ENCODE measurements at places on chromosomes 3 and 15.

- DNase-seq: no peak
These were observed 189.3 kb downstream of the PLCH1 start for GRCh38 chr3:155555479-155556060.

- peak; percentile 62 for DNase-seq
These were observed 37.5 kb upstream of the STIMATE start for GRCh38 chr3:52934630-52935530.

GRCh38 chr3:60276615-60277014 is 974.6 kb downstream of the FHIT start:
- no peak for DNase-seq

DNA sequence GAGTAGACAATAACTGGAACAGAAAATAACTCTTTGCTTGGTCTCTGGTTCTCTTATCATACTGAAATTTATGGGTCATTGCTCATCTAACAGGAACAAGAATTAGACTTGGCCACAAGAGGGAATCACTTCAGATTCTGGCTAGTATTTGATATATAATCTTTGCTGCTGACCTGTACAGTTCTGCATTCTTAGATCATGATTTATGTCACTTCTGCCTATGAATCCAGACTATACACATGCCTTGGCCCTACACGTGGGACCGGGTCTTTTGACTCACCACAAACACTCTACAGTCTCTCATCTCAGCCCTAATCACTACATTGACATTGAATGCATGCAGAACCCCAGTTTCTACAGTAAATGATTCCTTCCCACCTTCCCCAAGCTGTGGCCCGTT is 162.5 kb upstream of the SOX2 start:
- DNase-seq: no peak

DNA sequence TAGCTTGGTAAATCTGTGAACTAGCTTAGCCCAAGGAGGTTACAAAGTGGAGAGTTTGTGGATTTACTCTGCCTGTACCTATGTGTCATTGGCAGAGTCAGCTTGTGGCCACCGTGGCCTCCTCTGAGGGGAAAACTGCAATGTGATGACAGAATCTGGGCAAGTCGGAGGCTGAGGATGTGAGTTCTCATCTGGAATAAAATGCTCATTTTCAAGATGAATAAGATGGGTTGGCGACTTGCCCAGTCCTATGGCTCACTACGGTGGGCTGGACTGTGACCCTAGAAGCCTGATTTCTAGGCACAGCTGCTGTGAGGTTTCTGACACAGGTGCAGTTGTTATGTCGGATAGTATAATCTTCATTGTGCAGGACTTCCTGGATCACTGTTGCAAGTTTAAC is 83.7 kb downstream of the ETV5 start:
- DNase-seq: peak; percentile 64

- peak; percentile 88 for DNase-seq
These were observed 263.9 kb upstream of the TGFBR2 start for GRCh38 chr3:30342318-30343060.

- DNase-seq: peak; percentile 27
These were observed 401.3 kb upstream of the CFAP20DC start for GRCh38 chr3:59450946-59451763.

DNA sequence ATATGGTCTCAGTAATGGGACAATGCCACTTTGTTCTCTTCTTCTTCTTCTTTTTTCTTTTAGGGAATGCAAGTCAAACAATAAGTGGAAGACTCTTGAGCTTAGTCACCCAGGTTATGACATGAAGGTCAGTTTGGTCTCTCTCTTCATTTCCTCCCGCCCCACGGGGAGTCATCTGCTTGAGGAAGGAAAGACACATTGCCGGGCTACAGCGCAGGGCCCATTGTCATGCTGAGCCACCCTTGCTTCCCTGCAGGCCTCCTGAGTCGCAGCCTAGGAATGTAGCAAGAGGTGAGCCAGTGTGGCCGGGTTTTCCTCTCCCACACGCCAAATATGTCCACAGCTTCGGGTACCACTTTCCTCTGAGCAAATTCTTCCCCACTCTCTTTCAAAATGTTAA is 47.6 kb downstream of the RAP2B start:
- peak; percentile 71 for DNase-seq

DNA sequence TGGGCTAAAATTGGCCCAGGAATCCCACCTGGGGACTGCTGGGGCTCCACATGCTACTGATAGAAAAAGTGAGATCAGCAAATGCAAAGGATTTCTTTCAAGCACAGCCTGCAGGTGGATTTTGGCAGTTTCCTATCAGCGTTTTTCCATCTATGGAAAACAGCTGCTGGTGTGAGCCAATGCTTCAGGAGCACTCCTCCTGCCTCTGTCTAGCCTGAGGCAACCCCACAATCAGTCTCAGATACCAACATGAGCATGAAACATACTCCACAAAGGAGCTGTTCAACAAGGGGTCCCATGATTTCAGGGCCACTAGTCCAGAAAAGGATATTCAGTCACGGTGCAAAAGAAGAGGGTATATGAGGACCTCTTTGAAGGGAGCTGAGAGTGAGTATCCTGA is 311.5 kb upstream of the THBS1 start:
- no peak for DNase-seq

GRCh38 chr3:133153382-133153781 is 115.2 kb downstream of the TMEM108 start:
- DNase-seq: no peak

GRCh38 chr3:170049146-170050000 is 11.6 kb downstream of the GPR160 start:
- DNase-seq: no peak

GRCh38 chr15:31328428-31328968 is 1.9 kb downstream of the KLF13 start:
- peak; percentile 31 for DNase-seq

DNA sequence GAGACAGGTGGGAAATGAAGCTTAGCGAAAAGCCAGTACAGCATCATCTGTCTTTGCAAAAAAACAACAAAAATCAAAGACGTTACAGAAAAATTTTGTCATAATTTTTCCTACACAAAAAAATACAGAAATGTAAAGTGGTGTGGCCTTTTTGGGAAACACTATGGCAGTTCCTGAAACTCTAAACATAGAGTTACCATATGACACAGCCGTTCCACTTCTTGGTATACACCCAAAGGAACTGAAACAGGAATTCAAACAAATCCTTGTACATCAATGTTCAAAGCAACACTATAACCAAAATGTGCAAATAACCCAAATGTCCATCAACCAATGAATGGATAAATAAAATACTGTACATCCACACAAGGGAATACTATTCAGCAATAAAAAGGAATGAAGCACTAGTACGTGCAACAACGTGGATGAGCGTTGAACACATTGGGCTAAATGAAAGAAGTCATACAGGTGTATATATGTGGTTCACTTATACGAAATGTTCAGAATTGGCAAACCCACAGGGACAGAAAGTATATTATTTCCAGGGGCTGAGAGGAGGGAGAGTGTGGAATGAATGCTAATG is 46.8 kb downstream of the GLB1 start:
- no peak for DNase-seq

DNA sequence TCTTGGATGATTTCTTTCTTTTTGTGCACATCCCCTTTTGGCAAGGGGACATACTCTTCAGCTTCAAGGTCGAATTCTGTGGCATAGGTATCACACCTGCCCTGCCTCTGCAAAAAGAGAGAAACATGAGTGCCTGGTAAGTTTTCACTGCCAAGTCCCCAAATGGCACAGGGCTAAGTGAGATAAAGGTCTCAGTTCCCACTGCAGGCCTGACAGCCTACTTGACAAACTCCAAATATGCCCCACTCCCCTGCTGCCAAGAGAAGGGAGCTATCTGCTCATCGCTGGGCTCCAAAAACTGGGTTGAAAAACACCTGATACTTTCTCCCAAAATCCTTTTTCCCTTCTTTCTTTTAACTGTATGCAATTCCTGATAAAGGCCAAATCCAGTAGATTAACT is 23.0 kb downstream of the RUVBL1 start:
- no peak for DNase-seq

- no peak for DNase-seq
These were observed 26.3 kb downstream of the NGRN start for GRCh38 chr15:90291679-90292356.

GRCh38 chr15:36907295-36907694 is 193.1 kb downstream of the MEIS2 start:
- no peak for DNase-seq

GRCh38 chr3:124200407-124200806 is 208.5 kb upstream of the ROPN1 start:
- peak; percentile 17 for DNase-seq

GRCh38 chr3:136624371-136624770 is 127.8 kb downstream of the STAG1 start:
- no peak for DNase-seq

- DNase-seq: peak; percentile 33
These were observed 132.4 kb upstream of the OSTN start for GRCh38 chr3:191066669-191067068.

GRCh38 chr3:30641416-30642251 is 35.2 kb downstream of the TGFBR2 start:
- no peak for DNase-seq

DNA sequence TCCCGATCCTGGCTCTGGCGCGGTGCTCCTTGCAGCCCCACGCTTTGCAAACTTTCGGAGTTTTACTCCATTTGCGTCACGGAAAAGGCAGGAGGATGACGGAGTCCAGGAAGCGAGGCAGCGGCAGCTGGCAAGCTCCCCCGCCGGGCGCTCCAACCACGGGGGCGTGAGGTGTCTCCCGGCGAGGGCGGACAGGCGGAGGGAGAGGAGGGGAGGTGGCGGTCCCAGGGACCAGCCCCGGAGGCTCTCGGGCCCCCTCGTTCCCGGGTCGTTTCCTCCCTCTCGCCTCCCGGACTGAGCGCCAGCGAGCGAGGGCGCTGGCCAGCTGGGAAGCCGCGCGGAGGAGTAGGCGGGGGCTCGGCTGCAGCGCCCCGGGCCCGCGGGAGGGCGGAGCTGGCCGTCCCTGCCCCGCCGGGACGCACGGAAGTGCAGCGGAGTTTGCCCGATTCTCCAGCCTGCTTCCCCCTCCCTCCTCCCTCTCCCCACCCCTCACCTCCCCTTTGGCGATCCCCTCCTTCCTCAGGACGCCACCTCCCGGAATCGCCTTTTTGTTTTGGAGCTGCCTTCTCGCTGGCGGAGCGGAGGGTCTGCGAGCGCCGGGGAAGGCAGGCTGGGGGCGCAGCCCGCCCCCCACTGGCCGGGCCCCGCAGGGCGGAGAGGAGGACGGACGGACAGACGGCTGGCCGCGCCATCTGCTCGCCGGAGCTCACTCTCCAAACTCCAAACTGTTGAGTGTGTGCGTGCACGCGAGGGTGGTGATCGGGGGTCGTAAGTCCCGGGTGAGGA is at the start of gene SNX33:
TSS of gene SNX33 (plus strand) at position 543 of the 786 bp plus-strand sequence. CDS start 1,191 bp downstream, outside the sequence.
- peak; percentile 79 for DNase-seq

DNA sequence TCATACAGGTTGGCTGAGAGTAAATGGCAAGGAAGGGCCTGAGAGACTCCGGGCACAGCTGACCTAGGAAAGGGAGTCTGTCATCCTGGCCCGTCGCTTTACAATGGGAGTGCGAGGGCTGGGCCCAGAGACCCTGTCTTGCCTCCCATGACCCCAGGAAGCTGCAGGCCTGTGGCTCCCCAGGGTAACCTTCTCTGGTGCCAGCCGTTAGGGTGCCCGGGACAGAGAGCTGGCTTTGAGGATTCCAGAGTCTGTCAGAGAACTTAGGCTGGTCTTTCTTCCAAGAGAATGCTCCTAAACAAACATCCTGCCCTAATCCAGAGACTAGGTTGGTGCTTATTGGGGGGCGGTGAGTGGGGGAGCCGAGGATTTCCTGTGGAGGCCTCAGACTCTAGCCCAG is 18.5 kb downstream of the ZNF710 start:
- no peak for DNase-seq

GRCh38 chr3:13279532-13279910 is 140.6 kb downstream of the NUP210 start:
- no peak for DNase-seq

GRCh38 chr3:86793786-86794185 is 197.2 kb downstream of the VGLL3 start:
- DNase-seq: peak; percentile 96

- DNase-seq: peak; percentile 50
These were observed 10.1 kb downstream of the LYSMD2 start for GRCh38 chr15:51727141-51727897.

- no peak for DNase-seq
These were observed 58.8 kb downstream of the TNIK start for GRCh38 chr3:171401432-171401831.

DNA sequence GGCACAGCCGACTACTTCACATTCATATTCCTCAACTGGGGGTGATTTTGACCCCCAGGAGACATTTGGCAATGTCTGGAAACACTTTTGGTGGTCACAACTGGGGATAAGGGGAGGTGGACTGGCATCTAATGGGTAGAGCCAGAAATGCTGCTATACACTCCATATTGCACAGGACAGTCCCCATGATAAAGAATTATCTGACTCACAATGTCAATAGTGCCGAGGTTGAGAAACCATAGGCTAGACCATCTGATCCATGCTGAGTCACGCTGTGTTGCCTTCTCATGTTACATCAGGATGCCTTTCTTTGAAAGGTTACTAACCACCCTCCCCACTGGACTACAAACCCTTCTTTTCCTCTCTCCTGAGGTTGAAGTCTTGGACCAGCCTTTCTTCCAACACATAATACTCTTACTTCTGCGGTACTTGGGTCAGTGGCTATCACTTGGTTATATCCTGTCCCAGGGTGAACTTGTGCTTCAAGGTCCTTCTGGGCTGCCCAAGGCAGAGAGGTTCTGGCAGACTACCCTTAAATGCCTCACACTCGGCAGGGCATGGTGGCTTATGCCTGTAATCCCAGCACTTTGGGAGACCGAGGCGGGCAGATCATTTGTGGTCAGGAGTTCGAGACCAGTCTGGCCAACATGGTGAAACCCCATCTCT is 68.8 kb downstream of the CTNNB1 start:
- DNase-seq: peak; percentile 82

DNA sequence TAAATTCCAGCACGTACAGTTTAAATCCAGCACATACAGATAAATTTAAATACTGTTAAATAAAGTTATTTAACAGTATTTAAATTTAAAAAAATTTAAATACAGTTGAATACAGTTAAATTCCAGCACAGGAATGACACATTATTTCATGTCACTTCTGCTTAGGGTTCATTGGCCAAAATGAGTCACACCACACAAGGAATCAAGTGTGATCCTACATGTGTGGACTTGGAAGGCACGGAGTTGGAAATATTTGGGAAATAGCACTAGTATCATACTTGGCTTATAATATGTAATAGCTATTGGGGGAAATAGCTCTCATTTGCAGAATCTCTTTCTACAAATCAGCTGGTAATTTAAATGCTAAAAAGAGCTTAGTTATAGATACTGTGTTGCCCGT is 10.6 kb downstream of the RAB7A start:
- DNase-seq: peak; percentile 64

DNA sequence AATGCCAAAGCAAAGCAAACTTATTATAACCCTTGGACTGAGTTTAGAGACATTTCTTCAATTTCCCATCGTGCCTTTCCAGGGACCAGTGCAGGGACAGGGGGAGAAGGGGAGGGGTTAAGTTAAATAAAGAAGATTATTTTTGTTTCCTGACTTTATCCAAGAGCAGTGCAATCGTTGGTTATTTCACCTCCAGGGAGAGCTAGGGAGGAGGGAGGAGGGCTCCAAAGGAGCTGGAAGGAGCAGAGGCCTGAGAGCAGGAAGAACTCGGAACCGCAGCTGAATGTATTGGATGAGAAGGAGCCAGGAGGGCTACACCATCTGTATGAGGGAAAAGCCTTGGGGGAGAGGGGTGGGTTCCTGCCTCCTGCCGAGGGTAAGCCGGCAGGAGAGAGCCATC is 20.7 kb downstream of the HAPLN3 start:
- no peak for DNase-seq

GRCh38 chr3:170508291-170508690 is 77.6 kb downstream of the SLC7A14 start:
- DNase-seq: no peak
